ENCODE measurements at places on chromosomes 3 and 15.

DNA sequence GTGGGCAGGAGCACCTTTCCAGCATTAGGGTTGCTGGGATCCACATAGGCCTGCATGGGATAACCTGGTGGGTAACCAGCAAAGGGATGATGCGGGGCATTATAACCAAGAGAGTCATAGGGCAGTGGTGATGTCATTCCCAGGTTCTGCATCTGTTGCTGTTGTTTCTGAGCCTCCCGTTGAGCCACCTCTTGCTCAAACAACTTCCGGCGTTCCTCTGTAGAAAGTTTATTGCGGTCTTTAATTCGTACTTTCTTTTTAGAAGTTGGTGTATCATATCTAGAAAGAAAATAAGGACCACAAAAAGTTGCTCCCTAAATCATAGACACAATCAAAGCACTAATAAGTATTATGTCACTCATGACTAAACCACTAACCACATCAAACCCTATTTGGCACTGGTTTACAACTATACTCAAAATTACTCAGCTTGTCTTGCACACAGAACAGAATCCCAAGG, 77.8 kb downstream of the NBEAL2 start:
- peak; percentile 47 for DNase-seq

DNA sequence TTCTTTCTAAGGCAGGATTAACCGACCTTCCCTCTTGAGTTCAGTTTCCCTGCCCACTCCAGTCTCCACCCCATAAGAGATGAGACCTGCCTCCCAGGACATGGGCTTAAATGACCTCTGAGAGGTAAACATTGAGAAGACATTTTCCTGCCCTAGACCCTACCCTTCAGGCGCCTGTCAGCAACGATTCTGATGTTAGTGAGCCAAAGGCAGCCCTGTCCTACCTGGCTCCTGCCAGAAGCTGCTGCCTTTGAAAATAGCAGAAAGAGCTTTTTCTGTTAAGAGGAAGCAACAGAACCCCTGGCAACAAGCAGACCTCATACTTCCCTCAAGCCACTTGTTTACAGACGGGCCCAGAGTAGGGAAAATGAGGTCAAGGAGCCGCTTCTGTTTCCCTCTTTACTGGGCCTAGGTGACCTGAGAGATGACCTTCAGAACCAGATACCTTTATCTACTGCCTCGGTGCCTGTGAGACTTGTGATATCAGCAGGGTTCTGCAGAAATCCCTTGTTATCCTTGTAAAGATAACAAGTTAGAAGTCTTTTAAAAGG, 52.0 kb downstream of the CD200R1L start:
- no peak for DNase-seq

DNA sequence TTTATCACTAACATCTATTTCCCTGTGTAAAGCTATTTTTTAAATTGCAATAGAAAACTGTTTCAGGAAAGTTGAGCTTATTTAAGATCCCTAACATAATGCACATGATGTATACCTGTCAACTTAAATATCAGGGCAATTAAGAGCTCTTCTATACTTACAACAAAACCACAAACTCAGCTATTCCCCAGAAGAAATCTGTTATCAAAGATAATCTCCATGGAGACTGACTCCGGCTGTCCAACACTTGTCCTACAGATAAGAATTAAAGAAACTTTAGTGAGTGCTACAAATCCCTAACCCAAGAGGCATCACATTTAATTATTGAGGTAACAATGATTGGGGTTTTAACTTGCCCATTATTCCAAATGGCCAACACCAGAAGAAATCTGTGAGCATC, 3.4 kb downstream of the SELENOK start:
- no peak for DNase-seq

- DNase-seq, result no peak
These were observed 20.2 kb downstream of the SEMA6D start for GRCh38 chr15:47737477-47737876.

- no peak for DNase-seq
These were observed 311.2 kb upstream of the TMC3 start for GRCh38 chr15:81685237-81685636.

DNA sequence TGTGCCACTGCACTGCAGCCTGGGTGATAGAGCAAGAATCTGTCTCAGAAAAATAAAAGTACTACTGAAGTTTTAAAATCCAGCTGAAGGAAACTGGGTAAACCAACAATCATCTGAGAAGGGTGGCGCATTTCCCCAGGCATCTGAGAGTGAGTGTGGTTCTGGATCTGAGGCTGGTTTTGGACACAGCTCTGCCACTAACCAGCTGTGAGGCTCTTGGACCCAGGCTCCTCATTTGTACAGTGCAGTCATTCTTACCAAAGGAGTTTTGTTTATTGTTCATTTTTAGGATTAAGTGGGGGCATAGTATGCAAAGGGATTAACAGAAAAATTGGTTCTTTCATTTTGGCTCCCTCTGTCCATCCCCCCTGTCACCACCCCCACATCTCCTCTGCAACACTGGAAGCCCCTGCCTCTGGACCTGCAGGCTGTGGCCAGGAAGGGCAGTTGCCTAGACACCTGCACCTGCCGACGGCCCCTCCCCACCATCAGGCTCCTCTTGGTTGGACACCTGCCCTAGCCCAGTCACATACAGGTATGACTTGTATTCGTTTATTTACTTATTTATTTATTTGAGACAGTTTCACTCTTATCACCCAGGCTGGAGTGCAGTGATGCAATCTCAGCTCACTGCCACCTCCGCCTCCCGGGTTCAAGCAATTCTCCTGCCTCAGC, 8.8 kb downstream of the NUP210 start:
- DNase-seq, result no peak
